Stimulated activated CD4-positive, alpha-beta T cell treated with anti-CD3 and anti-CD28 coated beads, Interleukin-1b, Interleukin-23, amount 100 ng/mL, for 24 hours (primary cell): ENCODE measurements at places on chromosomes 6 and 20.

- no peak for DNase-seq
These were observed 54.1 kb downstream of the SNX9 start for GRCh38 chr6:157877149-157877548.

- no peak for DNase-seq
These were observed 312.6 kb downstream of the C6orf118 start for GRCh38 chr6:164996838-164997237.

DNA sequence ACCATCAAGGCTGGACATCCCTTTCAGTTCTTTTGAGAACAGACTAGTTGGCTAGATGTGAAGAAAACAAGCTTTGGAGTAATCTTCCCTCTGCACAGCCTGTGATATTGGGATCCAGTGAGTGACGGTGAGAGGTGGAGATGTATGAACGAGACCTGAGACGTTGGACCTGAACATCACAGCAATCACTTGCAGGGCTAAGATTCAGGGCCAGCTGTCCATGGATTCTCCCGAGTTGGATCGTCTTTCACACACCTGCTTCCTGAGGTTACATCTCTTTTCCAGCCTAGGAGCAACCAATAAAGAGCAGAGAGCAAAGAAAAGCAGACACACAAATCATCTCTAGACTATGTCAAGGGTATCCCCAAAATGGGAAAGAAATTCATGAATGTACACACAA is 30.0 kb upstream of the TMEM14A start:
- DNase-seq, result no peak

DNA sequence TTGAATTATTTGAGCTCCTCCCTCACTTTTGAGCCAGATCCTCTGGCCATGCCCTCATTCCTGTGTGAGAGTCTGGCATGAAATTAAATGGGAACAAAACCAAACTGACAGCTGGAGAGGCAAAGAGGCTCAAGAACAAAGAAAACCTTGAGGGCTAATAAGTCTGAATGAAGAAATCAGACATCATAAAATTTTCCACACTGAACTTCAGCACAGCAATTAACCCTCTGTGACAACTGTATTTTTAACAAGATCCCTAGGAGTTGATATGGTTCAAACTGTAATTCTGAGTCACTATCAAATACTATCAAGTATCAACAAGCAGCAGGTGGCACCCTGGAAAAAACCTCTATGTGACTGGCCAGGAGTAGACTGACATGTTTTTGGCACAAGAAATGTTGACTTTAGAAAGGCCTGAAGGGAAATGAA is 109.4 kb upstream of the EMILIN3 start:
- no peak for DNase-seq

DNA sequence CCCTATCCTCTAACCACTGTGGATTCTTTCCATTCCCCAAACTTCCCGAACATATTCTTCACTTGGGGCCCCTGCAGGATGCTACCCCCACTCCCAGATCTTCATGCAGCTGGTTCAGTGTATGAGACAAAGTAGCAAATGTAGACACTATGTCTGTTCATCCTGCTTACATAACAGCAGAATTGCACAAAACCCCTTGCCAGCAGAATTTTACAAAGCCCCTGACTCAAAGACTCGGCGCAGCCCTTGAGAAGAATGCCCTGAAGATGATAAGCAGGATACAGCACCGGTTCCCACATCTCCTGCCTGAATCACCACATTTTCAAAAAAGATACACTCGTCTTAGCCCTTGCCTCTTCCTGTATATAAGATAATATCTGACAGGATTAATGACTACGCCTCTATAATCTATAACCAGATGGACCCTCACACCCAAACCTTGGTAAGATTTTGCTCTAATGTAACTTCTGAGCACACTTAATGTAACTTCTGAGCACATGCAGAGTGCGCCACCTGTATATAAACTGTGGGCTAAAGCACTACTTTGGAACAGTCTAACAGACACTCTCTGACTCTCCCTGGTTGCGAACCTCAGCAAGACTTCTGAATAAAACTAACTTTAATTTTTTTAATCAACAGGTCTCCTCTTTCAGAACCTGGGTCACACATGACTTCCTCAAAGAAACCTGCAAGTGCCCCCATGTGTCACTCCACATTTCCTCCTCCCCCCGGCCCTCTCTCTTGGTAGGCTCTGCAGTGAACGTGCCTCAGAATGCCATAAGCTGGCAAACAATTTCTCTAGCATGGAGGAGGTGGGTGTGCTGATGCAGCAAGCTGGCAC is 28.7 kb downstream of the RALGAPA2 start:
- DNase-seq, result no peak
